ENCODE measurements at places on chromosomes 2 and 18. TPM values are rescaled to one million over a fixed set of nuclear protein-coding genes. Genes with fewer than 3 reads are reported as not detected.

The GREB1 gene
- 0.52 TPM for total RNA-seq

The CD207 gene
- total RNA-seq = 0.26 TPM

The TAF4B gene
- 1.8 TPM for total RNA-seq

The LRP1B gene
- total RNA-seq = 0.05 TPM

The DPP4 gene
- total RNA-seq = 19.6 TPM

The CHRNG gene
- 697 TPM for total RNA-seq

The SETBP1 gene
- total RNA-seq = 2.2 TPM

The GCG gene
- total RNA-seq = not detected

The ZNF516 gene
- 11.3 TPM for total RNA-seq

The ADD2 gene
- not detected for total RNA-seq

The NYAP2 gene
- not detected for total RNA-seq

The SOCS6 gene
- total RNA-seq = 24.1 TPM

The DNER gene
- total RNA-seq = 0.05 TPM

The TLX2 gene
- total RNA-seq = not detected

The SRD5A2 gene
- total RNA-seq = 0.19 TPM

The HOXD13 gene
- not detected for total RNA-seq

The ITPRIPL1 gene
- 0.29 TPM for total RNA-seq

The PRKAG3 gene
- total RNA-seq = 49.9 TPM

The SPP2 gene
- total RNA-seq = not detected

The MLPH gene
- total RNA-seq = 51.0 TPM

The UBE2F gene
- total RNA-seq = 69.4 TPM
